ENCODE measurements at places on chromosomes 16 and 17. TPM values are rescaled to one million over a fixed set of nuclear protein-coding genes. Genes with fewer than 3 reads are reported as not detected.

Gene SALL1
- total RNA-seq = 0.16 TPM

Gene CBX1
- 59.7 TPM for total RNA-seq

Gene CYTH1
- total RNA-seq = 7.8 TPM

Gene NGFR
- total RNA-seq = not detected

Gene PAM16
- 20.2 TPM for total RNA-seq

Gene PRAC2
- not detected for total RNA-seq

Gene KRTAP1-5
- not detected for total RNA-seq

Gene ASGR1
- total RNA-seq = 2.8 TPM

Gene ACSM2A
- total RNA-seq = not detected

Gene CTRL
- total RNA-seq = 0.27 TPM

Gene FBXW10
- total RNA-seq = not detected

Gene CDC27
- 128 TPM for total RNA-seq

DNA sequence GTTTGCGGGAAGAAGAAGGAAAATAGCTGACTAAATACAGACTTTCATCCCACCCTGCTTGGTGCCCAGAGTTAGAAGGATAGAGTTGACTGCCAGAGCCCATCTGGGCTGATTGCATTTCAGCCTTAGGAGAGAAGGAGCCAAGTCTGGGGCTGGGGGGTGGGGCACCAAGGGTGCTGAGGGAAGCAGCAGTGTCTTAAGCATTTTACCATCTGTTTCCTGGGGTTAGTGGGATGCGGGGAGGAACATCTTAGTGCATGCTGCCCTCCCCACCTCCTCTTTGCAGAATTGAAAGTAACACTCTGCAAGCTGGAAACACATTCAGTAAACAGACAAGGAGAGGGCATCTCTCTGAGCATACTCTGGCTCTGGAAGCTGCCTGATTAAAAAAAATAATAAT, 1.5 kb upstream of the ARL5C start:
- DNase-seq = no peak

DNA sequence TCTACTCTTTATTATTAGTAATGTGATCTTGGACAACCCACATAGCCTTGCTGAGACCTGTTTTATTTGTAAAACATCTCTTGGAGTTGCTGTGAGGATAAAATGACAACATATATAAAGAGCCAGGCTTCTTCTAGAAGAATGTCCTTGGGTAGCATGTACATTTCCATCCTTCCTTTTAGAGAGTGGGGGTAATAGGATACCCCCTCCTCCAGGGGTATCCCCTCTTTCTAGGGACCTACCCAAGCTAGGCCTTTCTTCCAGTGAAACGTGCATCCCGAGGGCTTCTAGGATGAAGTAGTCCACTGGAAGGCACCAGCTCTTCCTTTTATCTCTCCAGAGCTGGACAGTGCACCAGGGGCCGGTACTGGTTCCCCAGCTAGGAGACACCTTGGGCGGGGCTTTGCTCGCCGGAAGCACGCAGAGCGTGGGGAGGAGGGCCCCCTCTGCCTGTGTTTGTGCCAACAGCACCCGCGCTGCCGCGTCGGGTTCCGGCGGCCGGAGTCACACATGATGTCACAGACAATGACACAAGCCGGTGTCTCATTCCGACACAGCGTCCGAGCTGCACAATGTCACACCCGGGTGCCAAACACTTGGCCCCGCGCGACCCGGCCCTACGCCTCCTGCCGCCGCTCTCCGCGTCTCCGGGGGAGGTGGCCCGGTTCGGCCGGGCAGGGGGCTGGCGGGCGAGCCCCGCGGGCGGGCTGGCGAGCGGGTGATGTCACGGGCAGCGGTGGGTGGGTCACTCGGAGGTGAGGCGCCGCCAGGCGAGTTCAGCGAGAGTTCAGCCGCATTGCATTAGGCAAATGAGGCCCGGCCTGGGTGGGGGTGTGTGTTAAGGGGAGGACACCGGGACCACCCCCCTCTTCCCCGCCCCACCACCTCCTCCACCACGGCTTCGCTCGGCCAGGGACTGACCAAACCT, 23.4 kb downstream of the GJD3 start:
- DNase-seq = peak; percentile 67

DNA sequence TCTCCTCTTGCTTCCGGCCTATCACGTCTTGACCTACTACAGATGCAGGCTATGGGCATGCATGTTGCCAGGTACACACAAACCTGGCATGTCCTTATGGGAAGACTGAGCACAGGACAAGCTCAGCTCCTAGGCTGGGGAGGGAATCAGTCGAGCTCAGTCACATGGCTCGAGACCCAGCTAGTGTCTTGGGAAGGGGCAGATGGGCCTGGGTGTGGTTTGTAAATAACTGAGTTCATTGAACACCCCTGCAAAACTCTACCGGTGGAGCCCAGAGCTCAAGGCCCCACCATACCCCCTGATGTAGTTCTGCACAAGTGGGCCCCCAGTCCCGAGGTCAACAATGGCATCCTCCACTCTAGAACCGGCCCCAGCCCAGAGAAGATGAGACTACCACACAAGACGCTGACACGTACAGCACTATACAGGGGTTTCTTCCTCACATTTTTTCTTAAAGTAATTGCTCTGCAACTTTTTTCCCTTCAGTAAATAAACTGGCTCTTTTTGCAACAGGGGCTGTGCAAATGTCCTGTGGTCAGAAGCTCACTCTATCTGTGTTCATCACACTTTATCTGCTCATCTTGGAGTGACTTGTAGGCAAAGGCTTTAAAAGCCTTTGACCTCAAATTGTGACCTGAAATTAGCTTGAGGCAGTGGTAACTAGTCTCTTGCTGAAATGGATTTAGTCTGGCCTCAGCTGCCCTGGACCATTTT, 22.9 kb downstream of the ZNHIT3 start:
- no peak for DNase-seq

DNA sequence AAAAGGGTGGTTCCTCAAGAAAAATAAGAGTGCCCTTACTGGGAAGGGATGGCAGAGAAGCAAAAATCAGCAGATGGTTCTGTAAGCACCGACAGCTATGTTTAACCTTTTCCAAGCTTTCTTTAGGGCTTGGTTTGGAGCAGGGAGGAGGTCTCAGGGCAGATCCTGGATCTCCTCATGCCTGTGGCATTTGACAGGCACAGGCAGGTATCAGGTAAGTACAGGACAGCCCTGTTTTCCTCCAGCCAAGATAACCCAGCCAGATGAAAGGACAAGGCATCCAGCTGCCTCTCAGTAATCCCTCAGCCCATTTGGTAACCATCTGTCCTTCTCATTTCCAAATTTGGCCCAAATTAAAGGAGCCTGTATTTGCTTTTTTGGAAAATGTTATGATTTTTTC, 141.5 kb downstream of the TOX3 start:
- no peak for DNase-seq

- DNase-seq = no peak
These were observed 458.9 kb downstream of the CDH13 start for GRCh38 chr16:83085660-83086059.

GRCh38 chr17:79201119-79201518, 126.5 kb downstream of the ENGASE start:
- DNase-seq = no peak

- DNase-seq = no peak
These were observed 9.4 kb downstream of the CNGB1 start for GRCh38 chr16:57961538-57961937.

- peak; percentile 82 for DNase-seq
These were observed 19.9 kb downstream of the ARL4D start for GRCh38 chr17:43418441-43419374.

DNA sequence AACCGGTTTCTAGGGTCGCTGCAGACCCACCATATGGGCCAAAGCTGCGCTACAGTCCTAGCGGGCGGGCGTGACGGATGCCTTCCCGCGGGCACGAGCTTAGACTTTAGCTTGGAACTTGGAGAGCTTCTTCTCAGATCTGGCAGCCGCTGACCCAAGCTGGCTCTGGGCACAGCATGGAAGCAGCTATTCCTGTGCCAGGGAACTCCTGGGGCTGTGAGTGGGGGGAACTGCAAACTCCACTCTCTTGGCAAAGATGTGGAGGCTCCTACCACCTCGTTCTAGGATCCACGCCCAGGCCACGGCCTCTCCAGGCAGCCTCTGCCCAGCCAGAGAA, 8.8 kb downstream of the FAAP100 start:
- DNase-seq = no peak

GRCh38 chr17:75755990-75756389, 9.0 kb downstream of the GALK1 start:
- DNase-seq = no peak

- DNase-seq = no peak
These were observed 9.8 kb downstream of the STAT3 start for GRCh38 chr17:42378359-42378958.

- no peak for DNase-seq
These were observed 3.8 kb upstream of the RPL26 start for GRCh38 chr17:8386841-8387240.

DNA sequence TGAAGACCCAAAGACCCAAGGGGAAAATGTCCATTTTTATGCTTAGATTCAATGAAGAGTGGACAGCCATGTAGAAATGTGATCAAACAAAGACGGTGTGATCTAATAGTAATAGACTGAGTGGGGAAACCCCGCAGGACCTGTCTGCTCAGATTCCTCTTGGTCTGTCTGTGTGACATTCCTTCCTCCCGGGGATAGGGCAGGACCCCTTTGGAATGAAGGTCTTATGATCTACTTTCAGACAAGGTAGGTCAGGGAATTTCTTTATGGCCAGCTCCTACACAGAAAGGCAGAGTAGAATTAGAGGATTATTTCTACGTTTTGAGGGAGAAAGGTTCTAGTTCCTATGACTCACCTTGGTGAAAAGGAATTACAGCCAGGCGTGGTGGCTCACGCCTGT, 267.6 kb downstream of the STX8 start:
- no peak for DNase-seq

DNA sequence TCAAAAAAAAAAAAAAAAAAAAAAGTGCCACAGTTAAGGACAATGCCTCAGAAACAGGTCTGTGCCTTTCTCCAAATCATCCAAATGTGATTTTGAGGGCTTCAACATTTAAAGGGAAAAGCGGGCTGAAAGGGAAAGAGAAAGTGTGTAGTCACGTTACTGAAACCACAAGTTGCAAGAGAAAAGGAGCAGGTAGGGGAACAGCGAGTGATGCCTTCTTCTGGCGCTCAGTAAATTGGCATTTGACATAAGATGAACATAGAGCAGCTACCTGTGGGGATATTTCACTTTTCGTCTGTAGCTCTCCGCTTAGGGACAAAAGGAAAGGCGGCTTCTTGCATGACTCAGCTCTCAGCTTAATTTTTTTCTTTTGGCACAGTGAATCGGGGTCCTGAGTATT, 11.1 kb downstream of the CMTM2 start:
- DNase-seq = no peak

GRCh38 chr17:2011411-2012371, 13.4 kb downstream of the RTN4RL1 start:
- DNase-seq = peak; percentile 78

GRCh38 chr16:81148277-81148676, 52.1 kb upstream of the GCSH start:
- no peak for DNase-seq

GRCh38 chr16:66231452-66232160, 134.9 kb upstream of the CDH5 start:
- DNase-seq = no peak

DNA sequence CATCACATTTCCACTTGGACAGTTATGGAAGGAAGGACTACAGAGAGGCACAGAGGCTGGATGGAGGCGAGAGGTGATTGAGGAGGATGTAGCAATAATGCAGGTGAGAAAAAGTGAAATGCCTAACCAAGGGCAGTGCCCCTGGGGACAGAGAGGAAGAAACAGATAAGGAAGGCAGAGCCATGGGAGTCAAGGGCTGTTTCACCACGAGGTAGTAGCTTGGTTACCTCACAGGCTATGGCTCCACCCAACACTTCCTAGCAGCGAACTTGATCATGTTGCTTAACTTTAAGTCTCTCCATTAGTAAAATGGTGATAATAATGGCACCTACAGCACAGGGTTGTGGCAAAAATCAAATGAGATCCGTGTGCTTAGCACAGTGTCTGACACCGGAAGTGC, 83.9 kb downstream of the YPEL2 start:
- DNase-seq = no peak

GRCh38 chr16:57062329-57062728, 30.1 kb upstream of the CPNE2 start:
- DNase-seq = no peak

- no peak for DNase-seq
These were observed 932 bp upstream of the NFE2L1 start for GRCh38 chr17:48047113-48047740.

- DNase-seq = peak; percentile 92
These were observed 50.9 kb downstream of the CYB561 start for GRCh38 chr17:63395075-63395805.

DNA sequence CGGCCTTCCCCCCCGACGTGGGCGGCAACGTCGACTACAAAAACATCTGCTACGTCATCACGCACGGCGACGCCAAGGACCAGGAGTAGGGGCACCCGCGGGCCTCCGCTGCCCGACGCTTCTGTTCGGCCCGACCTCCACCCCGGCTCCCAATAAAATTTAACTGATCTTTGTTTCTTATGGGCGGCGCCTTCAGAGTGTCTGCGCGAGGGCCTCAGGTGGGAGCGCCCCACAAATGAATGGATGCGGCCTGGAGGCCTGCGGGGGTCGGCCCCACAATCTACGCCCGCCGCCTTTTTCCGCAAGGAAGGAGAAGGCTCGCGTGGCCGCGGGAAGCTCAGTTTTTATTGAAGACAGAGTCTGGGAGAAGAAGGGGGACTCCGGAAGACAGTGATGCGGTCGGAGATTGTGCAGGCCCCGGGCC, 3.2 kb downstream of the MYL11 start:
- peak; percentile 88 for DNase-seq

- no peak for DNase-seq
These were observed 46.9 kb upstream of the NKD1 start for GRCh38 chr16:50501251-50501650.

- no peak for DNase-seq
These were observed 10.2 kb upstream of the SEC14L5 start for GRCh38 chr16:4947722-4948503.

DNA sequence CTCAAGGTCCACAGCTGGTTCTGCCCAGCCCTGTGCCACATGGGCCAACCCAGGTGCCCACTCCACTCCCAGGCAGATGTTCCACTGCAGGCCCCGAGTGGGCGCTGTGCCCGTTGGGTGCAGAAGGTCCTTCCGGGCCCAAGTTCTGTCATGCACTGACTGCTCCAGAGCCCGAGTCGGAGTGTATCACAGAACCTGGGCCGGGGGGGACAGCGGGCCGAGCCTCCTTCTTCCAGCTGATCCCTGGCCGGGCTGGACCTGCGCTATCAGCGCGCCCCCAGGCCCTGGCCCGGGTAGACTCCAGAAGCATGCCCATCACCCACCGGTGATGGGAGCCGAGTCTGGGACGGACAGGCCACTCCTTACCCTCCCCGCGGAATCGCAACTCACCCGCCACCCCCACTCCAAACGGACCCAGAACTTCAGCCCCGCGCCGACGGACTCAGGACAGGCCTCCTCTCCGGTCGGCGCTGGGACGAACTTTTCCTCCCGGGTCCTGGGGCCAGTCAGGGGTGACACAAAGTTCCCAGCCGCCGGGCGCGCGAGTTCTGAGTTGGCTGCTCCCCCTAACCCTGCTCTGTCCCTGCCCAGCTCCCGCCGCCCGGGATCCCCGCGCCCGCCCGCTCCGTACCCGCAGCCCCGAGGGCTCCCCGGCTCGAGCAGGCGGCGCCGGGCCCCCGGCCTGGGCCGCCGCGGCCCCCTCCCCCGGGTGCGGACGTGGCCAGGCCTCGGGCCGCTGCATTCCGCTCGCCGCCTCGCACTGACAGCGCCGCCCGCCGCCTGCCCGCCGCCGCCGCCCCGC, at the start of gene COPZ2:
Gene COPZ2, minus strand, starts transcription at position 762 of the 802 bp plus-strand sequence. Its CDS starts 20 bp downstream, at position 742.
- DNase-seq = peak; percentile 49

Data from fibroblast of the aortic adventitia (primary cell).